ENCODE measurements at places on chromosomes 16 and 17.

- no peak for DNase-seq
Observed at GRCh38 chr16:82088483-82088882, 53.4 kb downstream of the HSD17B2 start.

DNA sequence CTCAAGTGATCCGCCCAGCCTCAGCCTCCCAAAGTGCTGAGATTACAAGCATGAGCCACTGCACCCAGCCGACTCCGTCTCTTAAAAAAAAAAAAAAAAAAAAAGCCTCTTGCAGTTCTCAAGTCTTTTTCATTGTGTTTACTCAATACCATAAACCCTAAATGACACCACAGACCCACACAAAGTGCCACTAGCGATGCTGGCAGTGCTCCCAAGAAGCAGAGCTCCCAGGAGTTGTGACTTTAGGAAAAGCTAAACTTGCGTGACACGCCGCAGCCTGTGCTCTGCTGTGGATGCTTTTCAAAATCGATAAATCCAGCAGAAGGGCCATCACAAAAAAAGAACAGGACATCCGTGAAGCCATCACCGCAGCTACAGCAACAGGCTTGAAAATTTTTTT lies 114.7 kb downstream of the ANKRD11 start:
- no peak for DNase-seq

GRCh38 chr17:42683407-42684034 lies 1.2 kb downstream of the CNTNAP1 start:
- DNase-seq: no peak

- DNase-seq: no peak
Observed at GRCh38 chr16:30615358-30616091, 5.3 kb upstream of the ZNF689 start.

GRCh38 chr16:50183316-50183715 lies 30.2 kb downstream of the TENT4B start:
- no peak for DNase-seq

GRCh38 chr16:72721981-72722380 lies 325.9 kb downstream of the ZFHX3 start:
- DNase-seq: no peak

DNA sequence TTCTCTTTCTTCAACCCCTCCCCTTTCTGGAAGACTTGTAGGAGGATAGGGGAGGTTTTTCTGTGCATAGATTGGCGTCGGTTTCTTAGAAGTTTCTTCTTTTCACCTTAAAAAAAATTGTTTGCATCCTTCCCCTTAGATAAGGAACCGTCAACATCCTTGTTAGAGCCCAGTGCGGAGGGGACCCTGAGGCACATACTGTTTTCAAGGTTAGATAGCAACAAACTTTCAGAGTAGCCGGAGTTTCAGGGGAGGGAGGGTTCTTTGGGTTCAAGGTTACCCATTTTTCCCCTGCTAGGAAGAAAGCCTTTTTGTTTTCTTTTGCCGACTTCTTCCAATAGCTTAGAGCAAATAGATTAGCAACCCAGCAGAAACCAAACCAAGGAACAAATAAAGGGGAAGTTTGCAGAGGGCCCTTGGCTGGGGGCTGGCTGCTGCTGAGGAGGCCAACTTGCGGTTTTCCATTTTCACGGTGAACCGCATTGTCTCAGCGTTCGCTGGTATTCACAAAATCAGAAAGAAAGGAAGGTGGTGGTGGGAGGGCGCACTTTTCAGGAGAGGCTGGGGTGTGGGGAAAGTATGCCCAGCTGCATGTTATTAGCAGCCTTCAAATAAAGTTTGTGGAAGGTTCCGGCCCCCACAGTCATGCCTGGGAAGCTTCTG lies 28.8 kb downstream of the MSI2 start:
- DNase-seq: no peak

DNA sequence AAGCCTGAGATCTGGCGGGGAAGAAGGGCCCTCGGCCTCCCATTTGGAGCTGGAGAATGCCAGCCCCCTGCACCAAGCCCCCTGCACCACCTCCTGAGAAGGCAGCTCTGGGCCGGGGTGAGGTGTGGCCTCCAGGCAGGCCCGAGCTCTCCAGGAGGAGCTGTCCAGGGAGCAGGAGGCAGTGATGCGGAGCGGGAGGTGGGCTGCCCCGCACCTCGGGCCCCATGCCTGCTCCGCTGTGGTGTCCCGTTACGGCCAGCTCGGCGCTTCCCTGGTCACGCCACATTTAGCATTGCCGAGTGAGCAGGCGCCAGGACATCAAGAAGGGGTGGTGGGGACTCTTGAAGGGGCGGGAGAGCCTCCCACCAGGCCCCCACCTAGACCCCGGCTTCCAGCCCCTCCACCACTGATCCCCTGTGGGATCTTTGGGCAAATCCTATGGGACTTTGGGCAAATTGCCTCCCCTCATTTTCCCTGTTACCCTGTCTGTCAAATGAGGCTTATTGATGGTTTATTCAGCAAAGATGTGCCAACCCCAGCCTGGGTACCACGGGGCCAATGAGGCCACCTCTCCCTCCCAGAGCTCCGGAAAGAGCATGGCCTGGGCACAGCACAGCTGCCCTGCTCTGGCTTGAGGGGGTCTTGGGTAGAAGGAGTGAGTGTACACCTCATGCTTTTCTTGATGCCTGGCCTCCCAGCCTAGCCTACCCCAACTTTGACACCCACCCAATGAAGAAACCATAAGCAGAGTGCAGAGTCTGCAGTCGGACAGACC lies 15.3 kb downstream of the FOXN1 start:
- no peak for DNase-seq

DNA sequence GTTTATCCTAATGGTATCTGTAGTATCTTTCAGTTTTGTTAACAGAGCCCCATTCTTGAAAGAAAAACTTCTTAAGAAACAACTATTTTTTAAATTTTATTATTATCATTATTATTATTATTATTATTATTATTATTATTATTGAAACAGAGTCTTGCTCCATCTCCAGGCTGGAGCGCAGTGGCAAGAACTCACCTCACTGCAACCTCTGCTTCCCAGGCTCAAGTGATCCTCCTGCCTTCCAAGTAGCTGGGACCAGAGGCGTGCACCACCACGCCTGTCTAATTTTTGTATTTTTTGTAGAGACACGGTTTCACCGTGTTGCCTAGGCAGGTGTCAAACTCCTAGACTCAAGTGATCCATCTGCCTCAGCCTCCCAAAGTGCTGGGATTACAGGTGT lies 23.4 kb downstream of the SUPT6H start:
- DNase-seq: no peak

DNA sequence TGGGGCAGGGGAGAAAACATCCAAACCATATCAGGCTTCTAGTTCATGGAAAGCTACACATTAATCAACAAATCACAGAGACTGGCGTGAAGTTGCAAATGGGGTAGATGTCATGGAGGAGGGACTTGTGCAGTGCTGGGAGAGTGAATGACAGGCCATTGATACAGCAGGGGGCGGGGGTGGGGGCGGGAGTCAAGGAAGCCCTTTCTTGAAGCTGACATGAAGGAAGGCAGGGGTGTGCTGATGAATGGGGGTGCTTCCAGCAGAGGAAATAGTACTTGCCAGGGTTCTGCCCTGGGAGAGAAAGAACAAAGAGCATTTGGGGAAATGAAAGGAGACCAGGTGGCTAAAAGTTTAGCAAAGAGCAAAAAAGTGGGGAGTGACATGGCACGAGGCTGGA lies 269.9 kb downstream of the SHISA9 start:
- no peak for DNase-seq

DNA sequence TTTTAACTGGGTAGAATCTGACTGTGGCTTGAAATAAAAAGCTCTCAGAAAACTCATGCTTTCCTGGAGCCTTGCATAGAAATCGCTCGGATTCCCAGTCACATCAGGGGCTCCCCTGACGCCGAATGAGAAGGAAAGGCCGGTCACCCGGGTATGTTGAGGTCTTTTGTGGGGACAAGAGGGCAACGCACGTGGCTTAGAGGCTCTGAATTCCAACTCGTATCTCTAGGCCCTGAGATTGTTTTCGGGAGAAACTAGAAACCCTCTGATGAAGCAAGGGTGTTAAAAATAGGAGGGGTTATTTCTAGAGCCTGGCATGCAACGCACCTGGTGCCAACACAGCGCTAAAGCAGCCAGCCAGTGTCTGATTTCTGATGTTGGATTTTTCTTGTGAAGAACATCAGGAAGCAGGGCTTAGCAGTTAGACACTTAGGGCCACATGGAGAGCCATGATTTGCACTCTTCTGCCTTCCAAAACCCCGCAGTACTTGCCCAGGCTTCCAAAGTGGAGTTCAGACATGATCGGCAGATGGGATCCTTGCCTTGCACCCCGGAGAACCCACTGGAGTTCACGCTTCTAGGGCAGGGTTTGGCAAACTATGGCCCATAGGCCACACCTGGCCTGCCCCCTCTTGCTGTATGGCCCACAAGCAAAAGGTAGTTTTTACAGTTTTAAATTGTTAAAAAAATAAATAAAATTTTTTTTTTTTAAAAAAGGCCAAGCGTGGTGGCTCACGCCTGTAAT lies 12.6 kb downstream of the CACNG1 start:
- no peak for DNase-seq

- DNase-seq: no peak
Observed at GRCh38 chr16:58789351-58789750, 55.2 kb upstream of the GOT2 start.

DNA sequence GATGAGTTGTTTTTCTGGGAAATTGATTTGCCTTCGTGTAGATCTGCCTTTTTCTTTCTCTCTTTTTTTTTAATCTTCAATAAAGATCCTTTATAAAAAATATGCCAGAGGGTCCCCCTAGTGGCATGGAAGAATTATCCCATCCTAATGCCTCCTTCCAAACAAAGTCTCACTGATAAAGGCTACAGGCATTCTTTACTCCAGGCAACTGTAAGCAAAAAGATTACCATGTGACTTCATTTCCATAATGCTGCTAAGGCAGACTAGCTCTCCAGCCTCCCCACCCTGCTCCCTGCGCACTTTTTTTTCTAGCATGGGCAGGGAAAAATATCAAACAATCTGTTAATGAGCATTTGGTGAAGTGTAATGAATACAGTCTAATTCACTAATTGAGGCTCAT lies 220.2 kb upstream of the CDH8 start:
- no peak for DNase-seq

GRCh38 chr17:57662041-57662440 lies 83.1 kb downstream of the CCDC182 start:
- no peak for DNase-seq

DNA sequence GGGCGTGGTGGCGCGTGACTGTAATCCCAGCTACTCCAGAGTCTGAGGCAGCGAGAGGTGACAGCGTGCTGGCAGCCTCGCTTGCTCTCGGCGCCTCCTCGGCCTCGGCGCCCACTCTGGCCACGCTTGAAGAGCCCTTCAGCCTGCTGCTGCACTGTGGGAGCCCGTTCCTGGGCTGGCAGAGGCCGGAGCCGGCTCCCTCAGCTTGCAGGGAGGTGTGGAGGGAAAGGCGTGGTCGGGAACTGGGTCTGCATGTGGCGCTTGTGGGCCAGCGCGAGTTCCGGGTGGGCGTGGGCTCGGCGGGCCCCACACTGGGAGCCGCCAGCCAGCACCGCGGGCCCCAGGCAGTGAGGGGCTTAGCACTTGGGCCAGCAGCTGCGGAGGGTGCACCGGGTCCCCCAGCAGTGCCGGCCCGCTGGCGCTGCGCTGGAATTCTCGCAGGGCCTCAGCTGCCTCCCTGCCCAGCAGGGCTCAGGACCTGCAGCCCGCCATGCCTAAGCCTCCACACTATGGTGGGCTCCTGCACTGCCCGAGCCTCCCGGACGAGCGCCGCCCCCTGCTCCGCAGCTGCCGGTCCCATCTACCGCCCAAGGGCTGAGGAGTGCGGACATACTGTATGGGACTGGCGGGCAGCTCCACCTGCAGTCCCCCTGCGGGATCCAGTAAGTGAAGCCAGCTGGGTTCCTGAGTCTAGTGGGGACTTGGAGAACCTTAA lies 1093.3 kb upstream of the CDH8 start:
- no peak for DNase-seq

- no peak for DNase-seq
Observed at GRCh38 chr16:81520560-81521135, 76.0 kb downstream of the CMIP start.

- peak; percentile 85 for DNase-seq
Observed at GRCh38 chr16:19463468-19464315, 46.0 kb downstream of the TMC5 start.

- no peak for DNase-seq
Observed at GRCh38 chr17:29732613-29733012, 109.9 kb upstream of the CORO6 start.

DNA sequence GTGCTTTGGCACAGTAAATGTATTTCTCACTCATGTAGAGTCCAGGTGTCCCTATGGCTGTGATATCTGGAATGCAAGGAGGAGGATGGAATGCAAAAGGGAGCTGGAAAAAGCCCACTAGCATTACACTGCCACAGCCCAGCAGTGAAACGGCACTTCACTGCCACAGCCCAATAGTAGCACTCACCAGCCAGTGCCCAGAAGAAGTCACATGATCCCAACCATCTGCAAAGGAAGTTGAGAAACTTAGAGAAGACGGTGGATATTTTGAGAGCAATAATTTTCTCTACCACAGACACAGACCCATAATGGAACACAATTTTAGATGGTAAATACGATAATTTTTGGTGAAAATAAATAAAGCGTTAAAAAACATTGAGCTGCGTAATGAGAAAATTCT lies 51.8 kb downstream of the C16orf82 start:
- DNase-seq: no peak

- DNase-seq: peak; percentile 12
Observed at GRCh38 chr17:42183741-42184711, 1.2 kb downstream of the HCRT start.

- peak; percentile 7 for DNase-seq
Observed at GRCh38 chr16:5064915-5065314, 841 bp downstream of the C16orf89 start.

- DNase-seq: no peak
Observed at GRCh38 chr17:299546-299945, 53.1 kb downstream of the RPH3AL start.

DNA sequence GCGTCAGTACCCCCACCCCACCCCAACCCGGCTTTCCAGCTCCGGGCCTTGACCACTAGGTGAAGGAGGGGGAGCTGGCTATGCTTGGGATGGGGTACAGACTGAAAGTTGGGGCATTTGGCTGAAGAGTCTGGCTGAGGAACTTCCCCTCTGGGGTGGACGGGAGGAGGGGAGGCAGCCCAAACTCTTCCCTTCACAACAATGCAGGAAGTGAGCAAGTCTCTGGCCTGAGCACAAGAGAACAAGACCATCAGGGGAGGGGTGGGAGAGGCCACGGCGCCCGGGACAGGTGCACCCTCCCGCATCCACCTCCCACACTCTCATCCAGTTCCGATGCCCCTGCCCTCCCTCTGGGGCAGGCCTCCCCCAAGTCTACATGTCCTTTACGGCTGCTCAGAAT lies 5.6 kb downstream of the USH1G start:
- DNase-seq: no peak

GRCh38 chr17:40427002-40427491 lies 9.4 kb upstream of the TOP2A start:
- DNase-seq: no peak

GRCh38 chr16:58352690-58353089 lies 39.6 kb upstream of the GINS3 start:
- no peak for DNase-seq
